ENCODE measurements at places on chromosomes 6 and 20.

- DNase-seq, result no peak
Measured at GRCh38 chr6:94623586-94623985, 953.7 kb upstream of the MANEA start.

DNA sequence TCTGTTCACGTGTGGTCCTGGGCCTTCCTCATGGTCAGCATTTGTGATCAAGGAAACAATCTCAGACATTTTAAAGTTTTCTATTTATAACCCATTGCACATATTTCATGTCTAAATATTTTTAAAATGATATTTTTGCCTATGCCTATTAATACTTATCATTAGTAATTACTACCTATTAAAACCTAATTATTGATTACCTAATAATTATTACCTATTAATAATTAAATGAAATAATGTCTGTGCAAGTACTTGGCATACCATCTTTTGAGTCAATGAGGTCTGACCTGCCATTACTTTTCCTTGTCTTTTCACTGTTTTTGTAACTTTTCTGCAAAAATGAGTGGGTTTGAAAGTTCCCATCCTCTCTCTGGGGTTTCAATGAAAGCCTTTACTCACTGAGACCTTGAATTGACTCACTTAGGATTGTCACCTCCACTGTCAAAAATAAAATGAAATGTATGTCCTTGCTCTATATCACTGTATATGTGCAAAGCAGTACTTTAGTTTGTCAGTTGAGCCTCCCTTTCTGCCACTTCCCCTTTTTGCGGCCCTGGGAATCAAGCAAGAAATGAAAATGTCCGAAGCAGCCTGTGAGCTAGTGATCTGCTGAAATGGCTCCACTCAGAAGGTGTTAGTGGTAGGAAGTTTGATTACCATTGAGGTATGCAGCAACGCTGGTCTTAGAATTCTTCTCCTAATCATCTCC lies 87.8 kb downstream of the L3MBTL3 start:
- no peak for DNase-seq

DNA sequence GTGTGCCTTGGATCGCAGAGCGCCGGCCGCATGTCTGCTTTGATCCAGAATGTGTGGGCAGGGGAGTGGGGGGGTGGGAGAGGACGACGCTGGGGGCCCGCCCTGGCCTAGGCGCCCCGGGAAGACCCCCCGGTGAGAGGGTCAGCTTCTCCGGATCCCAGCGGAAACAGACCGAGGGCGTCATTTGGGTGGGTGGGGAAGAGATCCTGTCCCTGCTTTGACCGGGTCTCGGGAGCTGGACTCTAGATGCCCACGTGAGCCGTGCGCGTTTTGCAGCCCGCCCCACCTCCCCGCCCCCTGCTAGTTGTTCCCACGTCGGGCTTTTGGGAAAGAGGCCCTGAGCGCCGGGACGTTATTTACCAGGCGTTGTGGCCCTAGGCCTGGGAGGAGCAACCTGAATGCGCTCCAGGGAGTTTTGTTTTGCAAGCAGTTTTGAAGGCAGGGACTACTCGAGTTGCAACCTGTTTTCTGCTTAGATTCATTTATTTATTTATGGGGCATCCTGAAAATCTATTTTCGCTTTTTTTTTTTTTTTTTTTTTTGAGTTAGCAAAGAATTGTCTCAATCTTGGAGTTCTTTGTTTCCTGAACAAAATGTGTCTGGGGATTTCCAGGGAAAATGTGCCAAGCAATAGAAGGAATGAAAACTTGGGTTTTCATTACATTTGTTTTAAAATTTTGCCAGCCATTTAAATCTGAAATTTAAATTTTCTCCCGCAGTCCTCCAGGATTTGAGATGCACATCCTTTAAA lies 1.6 kb downstream of the DSP start:
- DNase-seq, result no peak

GRCh38 chr6:69914015-69914485 lies 47.7 kb downstream of the COL19A1 start:
- DNase-seq, result no peak

- DNase-seq, result no peak
Measured at GRCh38 chr20:34675993-34676641, 775 bp downstream of the PIGU start.

DNA sequence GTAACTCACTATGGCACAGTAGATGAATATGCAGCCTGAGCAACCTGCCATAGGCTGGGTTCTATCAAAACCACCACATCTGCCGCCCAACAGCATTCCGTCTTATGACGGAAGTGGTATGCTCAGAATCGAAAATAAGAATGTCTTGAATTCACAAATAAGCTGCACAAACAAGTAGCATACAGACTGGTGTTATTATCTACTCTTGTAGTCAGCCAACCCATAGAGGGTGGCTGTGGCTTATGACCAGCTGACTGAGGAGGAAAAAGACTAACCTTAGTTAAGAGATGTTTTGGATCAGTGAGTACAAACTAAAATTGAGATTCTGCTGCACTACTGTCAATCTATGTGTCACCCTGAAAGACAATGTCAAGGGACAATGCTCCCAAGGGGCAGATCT lies 1255.1 kb upstream of the EYS start:
- DNase-seq, result no peak

GRCh38 chr20:48788486-48789072 lies 39.2 kb downstream of the PREX1 start:
- DNase-seq, result no peak

GRCh38 chr6:51339728-51340127 lies 521.1 kb downstream of the TFAP2B start:
- DNase-seq, result no peak

DNA sequence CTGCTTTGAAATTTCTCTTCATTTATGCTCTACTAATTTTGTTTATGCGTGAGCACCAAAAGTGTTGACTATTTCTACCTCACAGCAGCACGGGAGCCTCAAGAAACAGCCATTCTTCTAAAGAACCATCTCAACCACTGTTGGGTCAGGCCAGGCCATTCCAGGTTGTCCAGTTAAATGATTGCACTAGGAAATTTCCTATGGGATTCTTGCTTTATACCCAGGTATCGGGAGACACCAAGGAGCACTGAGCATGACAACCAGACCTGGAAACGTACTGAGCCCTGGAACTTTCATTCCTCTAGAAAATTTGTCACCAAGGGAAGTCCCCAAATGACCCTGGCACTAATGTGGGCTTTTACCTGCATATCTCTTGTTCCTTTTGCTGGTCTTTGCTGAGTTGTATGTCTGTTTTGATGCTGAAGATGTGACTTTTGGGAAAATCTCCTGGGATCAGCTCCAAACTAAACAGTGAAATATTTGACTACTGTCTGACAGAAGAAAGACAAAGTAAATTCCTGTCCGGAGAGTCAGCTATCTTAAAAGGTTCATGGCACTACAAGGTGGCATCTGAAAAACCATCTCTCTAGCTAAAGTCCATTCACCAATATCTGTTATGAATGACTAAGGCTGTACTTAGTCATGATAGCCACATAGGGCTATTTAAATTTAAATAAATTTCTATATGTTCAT lies 70.5 kb downstream of the SNAP25 start:
- DNase-seq, result no peak

GRCh38 chr6:111846492-111847409 lies 26.5 kb downstream of the FYN start:
- DNase-seq, result no peak

GRCh38 chr20:55500130-55500529 lies 505.2 kb downstream of the CBLN4 start:
- DNase-seq, result no peak

GRCh38 chr6:167504385-167504961 lies 179.6 kb downstream of the TTLL2 start:
- no peak for DNase-seq

DNA sequence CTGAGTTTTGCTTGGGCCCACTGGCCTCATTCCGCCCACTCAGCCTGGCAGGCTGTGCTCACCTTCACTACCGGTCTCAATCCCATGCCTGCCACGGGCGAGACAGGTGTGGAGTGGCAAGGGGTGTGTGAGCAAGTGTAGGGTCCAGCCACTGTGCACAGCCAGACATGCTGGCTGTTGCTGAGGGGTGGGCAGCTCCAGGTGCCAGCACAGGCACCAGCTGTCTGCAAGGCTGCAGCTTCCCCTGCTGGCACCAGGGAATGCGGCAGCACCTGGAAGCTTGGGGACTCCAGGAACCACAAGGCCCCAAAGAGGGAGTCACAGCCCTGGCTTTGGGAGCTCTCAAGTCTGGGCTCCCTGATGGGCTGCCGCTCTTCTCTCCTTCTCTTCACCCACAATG lies 372.7 kb downstream of the CBLN4 start:
- DNase-seq, result no peak

- no peak for DNase-seq
Measured at GRCh38 chr6:37695857-37696219, 1.8 kb downstream of the MDGA1 start.

DNA sequence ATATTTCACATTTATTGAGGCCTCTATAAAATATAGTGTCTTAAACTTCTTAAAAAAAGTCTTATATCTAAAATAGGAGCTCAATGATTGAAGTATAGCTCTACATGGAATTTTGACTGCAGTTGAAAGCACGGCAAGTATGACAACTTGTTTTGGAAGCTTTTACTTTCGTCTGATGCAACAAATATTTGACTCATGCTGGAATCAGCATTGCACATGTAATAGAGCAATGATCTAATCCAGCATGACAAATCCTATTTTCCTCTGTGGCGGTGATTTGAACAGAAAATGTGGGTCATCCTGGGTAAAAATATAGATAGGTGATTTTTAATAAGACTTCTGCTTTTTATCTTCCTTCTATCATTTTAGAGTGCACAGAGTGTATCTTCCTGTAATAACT lies 111.6 kb downstream of the TINAG start:
- DNase-seq, result no peak

- no peak for DNase-seq
Measured at GRCh38 chr6:108157981-108158525, 7.8 kb upstream of the NR2E1 start.

- no peak for DNase-seq
Measured at GRCh38 chr20:62378215-62378614, 8.7 kb upstream of the RPS21 start.

DNA sequence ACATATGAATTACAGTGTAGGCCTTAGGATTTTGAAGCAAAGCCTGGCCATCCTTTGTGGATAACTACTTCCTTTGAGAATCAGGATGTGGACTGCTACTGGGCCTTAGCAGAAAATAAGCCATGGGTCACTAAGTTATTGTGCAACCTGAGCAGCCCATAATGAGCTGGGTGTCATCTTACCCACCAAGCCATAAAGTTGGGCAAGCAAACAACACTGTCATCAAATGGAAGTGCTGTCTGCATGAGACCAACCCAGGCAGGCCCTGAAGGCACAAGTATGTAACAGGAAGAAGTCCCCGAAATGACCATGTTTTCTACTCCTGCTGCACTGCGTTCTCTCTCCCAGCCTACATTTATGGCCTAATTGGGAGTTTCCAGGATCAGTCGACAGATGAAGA lies 205.6 kb upstream of the GGTLC1 start:
- no peak for DNase-seq

- DNase-seq, result no peak
Measured at GRCh38 chr6:43713643-43714310, 26.2 kb upstream of the MRPS18A start.

- DNase-seq, result no peak
Measured at GRCh38 chr6:38901802-38902522, 146.6 kb upstream of the GLP1R start.

- no peak for DNase-seq
Measured at GRCh38 chr6:135522965-135523692, 25.6 kb upstream of the AHI1 start.

DNA sequence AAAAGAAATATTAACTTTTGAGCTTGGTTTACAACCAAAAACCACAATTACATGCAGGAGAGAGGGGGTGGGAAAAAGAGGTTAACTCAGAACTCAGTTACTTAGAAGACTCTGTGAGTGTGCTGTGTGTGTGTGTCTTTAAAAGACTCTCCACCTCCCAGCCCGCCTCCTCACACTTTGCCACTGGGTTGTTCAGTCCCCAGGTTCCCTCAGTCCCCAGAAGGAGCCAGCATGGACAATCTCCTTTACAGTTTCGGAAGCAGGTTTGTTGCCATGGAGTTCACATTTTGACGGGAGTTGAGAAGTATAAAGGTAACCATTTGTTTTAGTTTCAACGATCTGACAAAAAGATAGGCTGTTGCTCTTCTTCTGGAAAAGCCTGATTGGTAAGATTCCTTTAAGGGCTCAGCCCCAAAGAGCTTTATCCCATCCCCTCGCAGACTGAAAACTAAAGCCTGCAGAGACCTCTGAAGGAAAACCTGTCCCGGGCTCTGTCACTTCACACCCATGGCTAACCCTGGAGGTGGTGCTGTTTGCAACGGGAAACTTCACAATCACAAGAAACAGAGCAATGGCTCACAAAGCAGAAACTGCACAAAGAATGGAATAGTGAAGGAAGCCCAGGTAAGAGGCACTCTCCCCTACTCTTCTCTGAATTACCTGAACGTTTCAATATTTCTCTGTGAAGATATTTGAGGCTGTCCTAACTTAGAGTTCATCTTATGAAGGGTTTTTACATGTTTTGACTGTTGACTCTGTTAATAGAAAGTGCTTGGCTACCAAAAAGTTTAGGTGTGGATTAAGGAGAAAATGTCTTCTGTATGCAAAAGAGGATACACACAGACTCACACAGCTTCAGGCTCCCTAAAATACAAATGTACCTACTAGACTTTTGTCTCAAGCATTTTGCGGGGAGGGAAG lies at the start of gene SPTLC3:
Gene SPTLC3, plus strand, starts transcription at position 212 of the 921 bp plus-strand sequence. Its CDS starts 296 bp downstream, at position 508.
- no peak for DNase-seq

- DNase-seq, result no peak
Measured at GRCh38 chr20:45962031-45962755, 9.8 kb downstream of the ZNF335 start.

DNA sequence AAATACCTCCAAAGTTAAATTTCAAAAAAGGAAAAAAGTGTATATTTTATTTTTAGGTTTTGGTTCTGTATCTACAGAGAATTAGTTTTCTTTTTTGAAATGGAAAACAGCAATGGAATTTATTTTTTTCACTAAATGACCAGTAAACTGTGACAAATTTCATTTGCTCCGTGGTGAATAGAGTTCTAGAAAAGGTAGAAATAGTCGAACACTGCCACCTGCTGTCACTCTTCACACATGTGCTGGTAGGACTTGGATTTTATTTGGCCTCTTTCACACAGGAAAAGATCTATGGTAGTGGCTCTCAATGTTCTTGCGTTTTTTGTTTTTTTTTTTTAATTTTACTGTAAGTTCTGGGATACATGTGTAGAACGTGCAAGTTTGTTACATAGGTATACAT lies 312.5 kb downstream of the EYA4 start:
- DNase-seq, result no peak

GRCh38 chr6:15266423-15266996 lies 20.6 kb downstream of the JARID2 start:
- no peak for DNase-seq

DNA sequence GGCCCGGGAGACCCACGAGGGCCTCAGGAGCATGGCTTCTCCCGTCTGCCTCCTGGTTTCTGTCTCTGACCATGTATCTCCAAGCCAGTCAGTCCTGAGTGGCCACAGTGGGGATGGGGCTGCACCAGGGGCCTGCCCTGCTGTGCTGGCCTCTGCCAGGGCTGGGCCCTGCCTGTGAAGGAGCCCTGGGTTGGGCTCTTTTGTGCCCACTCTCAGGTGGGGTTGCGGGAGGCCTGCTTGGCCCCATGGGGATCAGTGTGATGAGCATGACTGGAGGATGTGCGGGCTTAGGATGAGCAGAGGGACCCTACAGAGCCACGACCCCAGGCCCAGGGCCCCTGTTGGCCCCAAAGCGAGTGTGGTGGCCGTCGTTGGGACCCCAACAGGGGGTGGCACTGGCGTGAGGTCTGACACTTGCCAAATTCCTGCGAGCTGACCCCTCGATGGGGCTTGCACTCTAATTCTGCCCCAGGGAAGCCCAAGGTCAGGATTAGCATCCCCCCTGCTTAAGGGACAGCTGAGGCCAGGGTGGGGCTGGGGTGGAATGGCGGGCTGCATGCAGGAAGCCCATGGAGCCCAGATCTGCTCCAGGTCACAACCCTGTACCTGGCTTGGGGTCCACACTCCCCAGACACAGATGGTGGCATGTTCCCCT lies 90.0 kb upstream of the BHLHE23 start:
- DNase-seq, result no peak

Measured in effector CD8-positive, alpha-beta T cell (primary cell).